Daoy (cell line): ENCODE measurements at places on chromosomes 16 and 17. TPM values are rescaled to one million over a fixed set of nuclear protein-coding genes. Genes with fewer than 3 reads are reported as not detected.

DNA sequence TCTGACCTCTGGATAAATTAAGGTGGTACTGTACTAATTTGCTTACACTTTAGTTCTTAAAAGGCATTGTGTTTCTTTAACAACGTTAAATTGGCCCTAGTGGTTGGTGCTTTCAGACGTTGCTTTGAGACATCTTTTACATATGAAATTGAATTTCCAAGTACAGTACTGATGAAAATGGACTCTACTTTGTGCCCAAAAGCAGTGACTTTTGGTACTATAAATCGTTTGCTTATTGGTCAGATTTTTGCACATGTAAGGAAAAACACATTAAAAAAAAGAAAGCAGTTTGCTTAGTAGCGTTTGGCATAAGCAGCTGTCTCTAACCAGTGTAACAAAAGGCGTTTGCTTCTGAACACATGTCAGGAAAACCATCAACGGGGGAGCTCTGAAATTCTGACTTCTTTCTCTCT is 139.6 kb downstream of the CDK5R1 start:
- DNase-seq: no peak

GRCh38 chr17:17535957-17536356 is 39.8 kb upstream of the RASD1 start:
- no peak for DNase-seq

- DNase-seq: no peak
Measured at GRCh38 chr17:46785696-46786095, 32.8 kb downstream of the WNT3 start.

- no peak for DNase-seq
Measured at GRCh38 chr16:2734844-2735515, 15.0 kb upstream of the PRSS27 start.

DNA sequence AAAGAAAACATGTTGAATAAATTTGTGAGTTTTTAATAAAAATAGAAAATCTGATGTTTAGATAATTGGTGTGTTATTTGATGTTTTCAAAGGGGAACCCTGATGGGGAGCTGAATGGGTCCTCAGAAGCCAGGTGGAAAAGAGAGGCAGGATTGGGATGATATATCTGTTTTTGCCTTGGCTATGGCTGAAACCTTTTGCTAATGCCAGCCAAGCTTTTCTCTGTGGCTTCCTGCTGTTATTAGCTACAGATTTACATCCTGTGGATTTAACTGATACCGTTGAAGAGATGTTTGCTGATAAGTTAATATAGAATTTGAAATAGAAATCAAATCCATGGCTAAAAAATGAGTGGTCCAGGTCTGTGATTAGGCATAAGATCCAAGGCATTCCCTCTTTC is 4.2 kb upstream of the AATF start:
- no peak for DNase-seq

DNA sequence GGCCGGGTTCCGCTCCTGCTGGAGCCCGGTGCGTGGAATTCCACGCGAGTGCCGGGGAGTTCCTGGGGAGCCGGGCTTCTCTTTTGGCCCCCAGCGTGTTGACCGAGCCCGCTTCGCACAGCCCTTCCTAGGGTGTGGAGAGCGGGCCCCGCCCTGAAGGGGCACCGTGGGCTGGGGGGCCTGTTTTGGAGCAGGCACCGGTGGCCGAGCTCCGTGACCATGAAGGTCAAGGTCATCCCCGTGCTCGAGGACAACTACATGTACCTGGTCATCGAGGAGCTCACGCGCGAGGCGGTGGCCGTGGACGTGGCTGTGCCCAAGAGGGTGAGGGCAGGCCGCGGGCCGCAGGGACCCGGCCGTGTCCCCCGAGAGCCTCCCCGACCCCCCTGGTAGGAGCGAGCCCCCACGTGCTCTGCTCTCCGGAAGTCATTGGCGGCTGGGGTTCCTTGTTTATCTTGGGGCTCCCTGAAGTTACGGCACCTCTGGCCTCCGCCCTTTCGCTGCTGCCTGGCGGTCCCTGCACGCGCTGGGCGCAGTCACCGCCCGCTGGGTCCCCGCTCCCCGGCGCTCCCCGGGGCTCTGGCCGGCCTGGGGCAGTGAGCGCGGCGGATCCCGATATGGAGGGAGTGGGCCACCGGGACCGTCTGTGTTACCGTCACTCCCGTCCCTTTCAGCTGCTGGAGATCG is 528 bp downstream of the HAGHL start:
- DNase-seq: no peak

DNA sequence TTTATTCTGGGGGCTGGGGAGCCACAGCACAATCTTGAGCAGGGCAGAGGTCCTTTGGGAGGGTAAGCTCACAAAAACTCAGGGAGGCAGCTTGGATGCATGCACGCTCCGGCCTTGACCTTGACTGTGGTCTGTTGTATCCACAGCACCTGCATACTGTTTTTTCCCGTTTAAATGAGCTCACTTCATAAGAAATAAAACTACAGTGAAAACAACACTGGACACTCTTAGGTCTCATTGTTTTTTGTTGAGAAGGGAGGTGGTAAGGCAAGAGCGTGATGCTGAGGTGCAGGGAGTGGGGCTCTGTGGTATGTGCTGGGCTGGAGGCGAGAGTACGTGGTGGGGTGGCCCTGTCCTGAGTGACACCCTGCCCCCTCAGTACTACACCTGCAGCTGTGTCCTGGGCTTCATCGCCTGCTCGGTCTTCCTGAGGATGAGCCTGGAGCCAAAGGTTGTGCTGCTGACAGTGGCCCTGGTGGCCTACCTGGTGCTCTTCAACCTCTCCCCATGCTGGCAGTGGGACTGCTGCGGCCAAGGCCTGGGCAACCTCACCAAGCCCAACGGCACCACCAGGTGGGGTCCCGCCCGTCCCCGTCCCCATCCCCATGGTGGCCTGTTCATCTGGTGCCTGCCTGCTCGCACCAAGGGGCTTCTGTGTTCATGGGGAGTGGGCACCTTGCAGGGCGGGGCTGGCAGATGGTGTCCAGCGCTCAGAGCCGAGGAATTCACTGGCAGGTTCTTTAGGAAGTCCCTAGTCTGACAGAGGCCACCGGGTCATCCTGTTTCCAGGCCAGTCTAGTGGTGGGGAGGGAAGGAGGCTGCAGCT is 44.2 kb downstream of the ADCY7 start:
- no peak for DNase-seq

The EVPLL gene
- total RNA-seq: not detected in 2 replicates

The SLC22A31 gene
- not detected in 2 replicates for total RNA-seq

The MFAP4 gene
- 0.24 and 0.69 TPM in 2 replicates for total RNA-seq
